ENCODE measurements at places on chromosomes 1 and 21. TPM values are rescaled to one million over a fixed set of nuclear protein-coding genes. Genes with fewer than 3 reads are reported as not detected.

The RNU1-4 gene
- 2,564 TPM for total RNA-seq

The AMY1C gene
- not detected for total RNA-seq

The PROK1 gene
- total RNA-seq: not detected

The TRIM45 gene
- total RNA-seq: 1.5 TPM

The CRNN gene
- not detected for total RNA-seq

The CDK18 gene
- 0.47 TPM for total RNA-seq

The CD1E gene
- not detected for total RNA-seq

The PADI1 gene
- not detected for total RNA-seq

The CCT3 gene
- 456 TPM for total RNA-seq

The OR10J1 gene
- total RNA-seq: not detected

The LCE1C gene
- total RNA-seq: not detected
